ENCODE measurements at places on chromosomes 5 and 9.
A peak's percentile ranks its signal among the peaks of the same experiment; 100 is the strongest.

DNA sequence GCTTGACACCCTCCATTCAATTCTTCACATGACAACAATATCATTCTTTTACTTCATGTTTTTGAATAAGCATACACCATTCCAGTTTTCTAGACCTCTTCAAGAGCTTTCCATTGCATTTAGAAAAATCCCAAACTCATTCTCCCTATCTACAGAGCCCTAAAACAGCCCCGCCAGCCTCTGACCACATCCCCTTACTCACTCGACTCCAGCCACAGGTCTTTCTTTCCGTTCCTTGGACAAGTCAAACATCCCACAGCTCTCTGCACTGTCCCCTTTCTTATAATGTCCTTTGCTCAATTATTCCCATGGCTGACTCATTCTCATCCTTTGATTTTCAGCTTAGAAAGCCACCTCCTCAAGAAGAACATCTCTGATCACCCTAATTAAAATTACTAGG is 38.2 kb downstream of the TTC39B start:
- DNase-seq: no peak

DNA sequence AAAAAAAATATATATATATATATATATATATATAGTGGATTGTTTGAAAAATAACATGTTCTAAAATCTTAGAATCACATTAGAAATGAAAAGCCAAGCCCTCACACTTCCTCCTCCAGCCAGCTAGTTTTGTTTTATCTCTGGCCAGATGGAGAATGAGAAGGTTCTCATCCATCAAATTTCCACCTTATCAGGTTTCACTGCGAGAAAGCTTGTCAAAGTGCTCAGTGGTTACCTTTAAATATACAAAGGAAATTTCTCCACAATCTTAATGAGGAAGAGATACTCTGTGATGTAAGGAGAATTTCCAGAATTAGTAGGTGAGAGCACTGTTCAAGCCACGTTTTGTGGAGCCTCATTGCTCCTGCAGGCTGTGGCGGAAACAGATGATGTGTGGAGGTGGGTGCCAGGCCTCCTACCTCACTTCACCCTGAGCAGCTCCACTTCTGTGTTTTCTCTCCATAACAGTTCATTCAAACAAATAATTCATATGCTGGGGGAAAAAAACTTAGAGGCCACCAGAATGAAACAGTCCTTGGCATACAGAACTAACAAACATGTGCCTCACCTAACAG is 71.9 kb downstream of the CDK5RAP2 start:
- no peak for DNase-seq

- DNase-seq: no peak
Measured at GRCh38 chr9:5945112-5945511, 54.4 kb downstream of the MLANA start.

GRCh38 chr5:132547269-132547668 is 3.9 kb upstream of the IL5 start:
- no peak for DNase-seq

GRCh38 chr9:78777747-78778146 is 480.8 kb downstream of the PSAT1 start:
- DNase-seq: no peak

DNA sequence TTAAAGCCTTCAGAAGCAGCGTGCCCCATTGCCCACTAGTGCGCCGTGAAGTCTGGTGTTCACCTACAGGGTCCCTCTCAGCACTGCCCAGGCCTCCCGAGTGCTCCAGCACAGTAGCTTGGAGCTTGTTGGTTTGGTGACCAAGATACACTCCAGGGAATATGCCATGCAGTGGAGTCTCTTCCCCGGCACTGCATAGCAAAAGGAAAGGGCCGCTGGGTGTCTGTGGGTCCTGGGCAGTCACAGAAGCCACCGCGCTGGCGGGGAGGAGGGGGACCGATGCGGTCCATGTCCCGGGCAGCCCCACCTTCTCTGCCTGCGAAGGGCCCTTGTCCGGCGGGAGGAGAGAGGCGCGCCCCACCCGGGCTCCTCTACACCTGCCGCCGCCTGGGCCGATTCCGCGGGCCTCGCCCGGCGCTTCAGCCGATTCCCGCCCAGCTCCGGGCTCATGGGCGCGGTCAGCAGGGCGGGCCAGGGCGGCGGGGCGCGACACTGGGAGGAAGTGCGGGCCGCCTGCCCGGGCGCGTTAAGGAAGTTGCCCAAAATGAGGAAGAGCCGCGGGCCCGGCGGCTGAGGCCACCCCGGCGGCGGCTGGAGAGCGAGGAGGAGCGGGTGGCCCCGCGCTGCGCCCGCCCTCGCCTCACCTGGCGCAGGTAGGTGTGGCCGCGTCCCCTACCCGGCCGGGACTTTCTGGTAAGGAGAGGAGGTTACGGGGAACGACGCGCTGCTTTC is at the start of gene SYK:
SYK (plus strand) TSS at position 579 of the 732 bp plus-strand sequence. CDS start 42,080 bp downstream, outside the sequence.
- DNase-seq: no peak

DNA sequence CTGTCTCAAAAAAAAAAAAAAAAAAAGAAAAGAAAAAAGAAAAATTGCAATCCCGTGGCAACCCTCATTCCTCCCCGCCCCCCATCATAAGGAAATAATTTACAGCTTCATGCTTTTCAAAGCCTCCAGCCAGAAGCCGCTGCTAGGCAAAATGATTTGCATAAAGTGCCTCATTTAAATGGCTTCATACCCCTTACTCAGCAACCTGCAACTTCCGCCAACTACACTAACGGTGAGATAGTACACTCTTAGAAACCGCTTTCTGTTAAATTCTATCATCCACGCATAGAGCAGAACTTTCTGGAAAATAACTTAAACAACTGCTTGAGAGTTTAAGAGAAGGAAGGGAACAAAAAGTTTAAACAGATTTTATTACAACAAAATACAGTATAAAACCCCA is 17.8 kb downstream of the SERINC5 start:
- DNase-seq: no peak

- DNase-seq: no peak
Measured at GRCh38 chr5:151587796-151588555, 3.2 kb downstream of the FAT2 start.

- DNase-seq: no peak
Measured at GRCh38 chr5:171433982-171434676, 14.7 kb downstream of the FGF18 start.

DNA sequence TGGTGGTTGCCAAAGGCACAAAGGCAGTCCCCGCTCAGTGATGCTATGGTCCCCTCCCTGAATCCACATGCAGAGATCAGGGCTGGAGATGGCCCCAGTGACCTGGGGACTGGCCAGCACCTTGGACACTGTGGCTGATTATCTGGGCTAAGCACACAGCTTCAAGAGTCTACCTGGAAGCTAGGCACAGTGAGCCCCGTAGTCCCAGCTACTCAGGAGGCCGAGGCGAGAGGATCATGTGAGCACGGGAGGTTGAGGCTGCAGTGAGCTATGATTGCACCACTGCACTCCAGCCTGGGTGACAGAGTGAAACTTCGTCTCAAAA is 8.3 kb upstream of the SCGB3A1 start:
- DNase-seq: peak; percentile 17

DNA sequence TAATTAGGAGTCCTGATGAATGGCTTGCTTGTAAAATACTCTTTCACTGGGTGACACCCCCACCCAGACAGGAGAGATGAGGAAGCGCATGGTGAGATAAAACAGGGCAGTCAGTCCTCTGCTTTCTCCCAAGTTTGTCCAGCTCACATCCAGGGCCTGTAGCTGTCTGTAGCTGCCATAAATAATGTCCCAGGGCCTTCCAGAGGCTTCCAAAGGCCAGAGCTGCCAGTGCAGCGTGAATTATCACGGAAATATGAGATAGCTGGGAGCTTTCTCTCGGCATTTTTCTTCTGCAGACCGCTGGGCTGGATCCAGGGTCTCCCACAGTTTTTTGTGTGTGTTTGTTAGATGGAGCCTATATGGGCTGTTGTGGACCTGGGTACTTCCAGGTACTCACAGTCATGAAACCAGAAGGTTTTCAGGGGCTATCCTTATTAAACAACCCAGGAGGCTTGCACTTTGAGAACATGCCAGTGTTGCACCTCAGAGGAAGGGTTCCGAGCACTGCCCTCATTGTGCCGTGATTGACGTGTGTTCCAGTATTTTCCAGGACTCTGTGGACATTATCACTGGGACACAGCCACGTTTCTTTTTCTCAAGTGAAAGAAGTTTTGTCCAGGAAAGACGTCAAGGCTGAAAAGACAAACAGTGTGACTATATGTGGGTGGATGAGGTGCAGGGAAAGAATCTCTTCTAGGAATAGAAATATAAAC is 117.5 kb downstream of the FGF1 start:
- DNase-seq: no peak

GRCh38 chr5:17852740-17853139 is 218.5 kb downstream of the TAF11L14 start:
- no peak for DNase-seq

All from GM12891 (cell line).